ENCODE measurements at places on chromosomes 3 and 15. TPM values are rescaled to one million over a fixed set of nuclear protein-coding genes. Genes with fewer than 3 reads are reported as not detected.

The KBTBD13 gene
- total RNA-seq = not detected

The CHRNB4 gene
- total RNA-seq = not detected

The ANKUB1 gene
- total RNA-seq = not detected

The GOLGA8O gene
- total RNA-seq = 1.1 TPM

The SKOR1 gene
- 0.36 TPM for total RNA-seq

The MAGI1 gene
- total RNA-seq = 66.6 TPM

- peak; percentile 75 for DNase-seq
Observed at GRCh38 chr3:10015461-10015904, 10.8 kb upstream of the FANCD2 start.

DNA sequence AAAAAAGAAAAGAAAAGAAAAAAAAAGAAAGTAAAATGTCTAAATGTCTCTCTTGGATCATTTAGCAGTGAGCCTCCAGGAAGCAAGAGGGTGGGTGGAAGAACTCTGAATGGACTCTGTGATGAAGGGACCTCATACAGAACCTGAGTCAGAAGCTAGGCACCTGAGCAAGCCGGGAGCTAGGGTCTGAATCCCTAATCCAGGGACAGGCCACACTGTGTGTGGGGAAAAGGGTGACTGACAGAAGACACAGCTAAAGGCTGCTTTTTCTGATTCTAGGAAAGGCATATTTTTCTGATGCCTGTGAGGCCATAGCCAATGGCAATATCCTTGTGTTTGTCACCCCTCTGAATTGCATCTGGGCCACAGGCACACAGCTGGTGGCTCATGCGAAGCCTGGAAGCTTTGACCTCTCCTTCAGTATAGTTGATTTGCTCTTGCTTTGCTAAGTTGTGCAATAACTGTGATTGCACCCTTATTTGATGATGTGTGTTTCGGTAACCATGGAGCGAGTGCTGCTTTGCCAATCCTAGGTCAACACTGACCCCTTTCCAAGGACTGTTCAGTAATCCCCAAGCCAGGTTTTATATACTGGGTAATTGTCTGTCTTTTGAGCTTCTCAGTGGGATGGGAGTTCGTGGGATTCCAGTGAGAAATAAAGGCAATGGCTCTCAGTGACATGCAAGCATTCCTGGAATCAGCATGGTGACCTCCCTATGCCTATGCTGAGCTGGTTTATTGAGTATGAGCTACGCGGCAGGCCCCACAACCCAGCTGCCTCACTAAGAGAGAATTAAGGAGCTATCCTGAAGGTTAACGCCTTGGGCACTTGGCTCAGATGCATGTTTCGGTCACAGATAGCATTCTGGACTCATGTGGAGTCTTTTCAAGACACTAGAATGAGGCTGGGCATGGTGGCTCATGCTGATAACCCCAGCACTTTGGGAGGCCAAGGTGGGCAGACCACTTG lies 49.0 kb upstream of the OSBPL11 start:
- peak; percentile 38 for DNase-seq

- no peak for DNase-seq
Observed at GRCh38 chr3:151410891-151411559, 26.5 kb upstream of the P2RY12 start.

- DNase-seq = no peak
Observed at GRCh38 chr15:93895976-93896770, 335.2 kb upstream of the MCTP2 start.

- no peak for DNase-seq
Observed at GRCh38 chr3:72232777-72233176, 447.8 kb upstream of the PROK2 start.

GRCh38 chr15:62426387-62426956 lies 261.4 kb upstream of the C2CD4B start:
- peak; percentile 85 for DNase-seq

- DNase-seq = peak; percentile 62
Observed at GRCh38 chr3:150114873-150115540, 144.3 kb upstream of the PFN2 start.

- no peak for DNase-seq
Observed at GRCh38 chr3:35946854-35947515, 307.7 kb downstream of the ARPP21 start.
